ENCODE measurements at places on chromosomes 2 and 18.

DNA sequence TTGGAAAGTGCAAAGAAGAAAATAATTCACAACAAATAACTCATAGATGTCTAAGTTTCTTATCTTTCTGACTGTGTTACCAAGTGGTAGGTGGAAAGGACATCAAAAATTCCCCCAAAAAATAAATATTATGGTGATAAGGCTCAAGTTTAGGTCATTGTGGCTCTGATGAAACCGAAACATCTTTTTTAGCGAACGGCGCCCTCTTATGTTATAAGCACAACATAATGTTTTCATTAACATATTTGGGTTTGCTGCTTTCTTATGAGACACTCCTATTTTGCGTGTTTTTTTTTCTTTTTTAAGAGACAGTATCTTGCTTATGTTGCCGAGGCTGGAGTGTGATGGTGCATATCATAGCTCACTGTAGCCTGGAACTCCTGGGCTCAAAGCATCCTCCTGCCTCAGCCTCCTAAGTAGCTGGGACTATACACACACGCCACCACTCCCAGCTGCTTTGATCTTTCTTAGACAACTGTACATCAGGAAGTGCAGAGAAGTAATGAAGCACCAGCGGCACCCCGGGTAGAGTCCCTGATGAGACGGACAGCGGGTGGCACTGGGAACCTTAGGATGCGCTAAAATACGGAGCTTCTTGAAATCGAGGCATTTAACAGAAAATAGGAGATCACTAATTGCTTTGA, 38.5 kb upstream of the SLC35G4 start:
- DNase-seq = no peak

DNA sequence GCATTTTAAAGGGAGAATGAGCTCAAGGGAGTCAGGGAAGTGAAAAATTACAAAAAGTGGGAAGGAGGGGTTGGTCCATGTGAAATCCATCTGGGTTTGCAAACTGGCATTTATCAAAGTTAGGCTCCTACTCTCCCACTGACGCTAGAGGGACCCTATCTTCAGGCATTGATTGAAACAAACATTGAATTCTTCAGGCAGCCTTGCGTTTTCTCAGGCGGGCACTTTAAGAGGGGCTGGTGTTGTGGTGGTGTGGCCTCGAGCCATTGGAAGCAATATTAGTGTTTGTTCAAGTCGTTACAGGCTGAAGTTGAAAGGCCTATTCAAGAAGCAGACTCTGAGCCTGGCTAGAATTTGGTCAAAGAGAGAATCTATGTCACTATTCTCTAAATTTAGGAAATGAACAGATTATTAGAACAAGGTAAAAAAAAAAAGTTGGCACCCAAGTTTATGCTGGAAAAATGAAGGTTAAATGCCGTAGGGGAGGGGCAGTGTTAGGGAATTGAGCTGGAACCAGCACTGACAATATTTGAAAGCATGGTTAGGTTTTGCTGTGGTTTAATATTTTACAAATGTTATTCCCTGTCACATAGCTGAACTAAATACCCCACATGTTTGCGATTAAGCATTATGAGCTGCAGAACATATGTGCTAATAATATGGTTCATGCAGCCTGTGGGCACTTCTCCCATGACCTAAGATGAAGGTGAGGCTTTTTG, 36.8 kb downstream of the STON1 start:
- DNase-seq = no peak

- no peak for DNase-seq
Measured at GRCh38 chr2:98205889-98206288, 118.9 kb downstream of the VWA3B start.

GRCh38 chr2:38201784-38202183, 125.8 kb upstream of the CYP1B1 start:
- no peak for DNase-seq

DNA sequence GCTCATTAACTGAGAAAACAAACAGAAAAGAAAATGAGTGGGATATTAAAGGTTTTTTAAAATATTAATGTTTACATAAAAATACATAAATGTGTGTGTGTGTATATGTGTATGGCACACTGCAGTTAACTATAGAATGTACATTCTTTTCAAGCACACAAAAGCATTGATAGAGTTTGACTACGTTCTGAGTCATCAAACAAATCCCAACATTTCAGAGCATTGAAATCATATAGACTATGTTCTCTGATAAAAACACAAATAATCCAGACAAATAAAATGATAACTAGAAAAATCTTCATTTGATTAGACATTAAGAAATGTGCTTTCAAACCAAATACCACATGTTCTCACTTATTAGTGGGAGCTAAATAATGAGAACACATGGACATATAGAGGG, 84.3 kb upstream of the CELF4 start:
- DNase-seq = no peak

DNA sequence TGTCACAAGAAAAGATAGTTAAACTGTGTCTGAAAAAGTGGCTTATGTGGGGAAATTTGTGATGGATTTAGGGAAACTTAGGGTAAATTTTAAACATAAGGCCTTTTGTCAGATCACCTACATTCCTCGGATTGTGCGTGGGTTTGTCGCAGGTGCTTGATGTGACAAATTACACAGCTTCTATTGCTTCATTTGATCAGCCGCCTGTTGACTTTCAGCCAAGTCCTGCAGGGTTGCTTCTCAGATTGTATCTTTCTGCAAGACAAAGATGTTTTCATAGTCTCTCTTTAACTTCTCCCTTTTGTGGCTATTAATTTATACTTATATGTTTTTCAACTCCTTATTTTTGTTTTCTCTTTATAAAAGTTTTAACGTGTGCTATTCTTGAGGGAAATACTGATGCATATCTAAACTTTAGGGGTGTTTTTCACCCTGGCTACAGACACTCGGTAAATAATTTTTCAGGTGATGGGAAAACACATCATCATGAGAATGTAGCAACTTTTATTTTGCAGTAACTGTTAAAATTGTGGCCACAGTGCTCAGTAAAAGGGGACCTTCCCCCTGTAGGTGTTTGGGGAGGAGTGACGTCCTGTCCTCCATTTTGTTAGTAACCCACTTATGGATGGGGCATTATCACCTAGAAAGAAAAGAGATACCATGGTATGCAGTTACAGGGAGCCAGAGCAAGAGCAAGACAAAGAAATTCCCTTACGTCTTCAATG, 31.4 kb downstream of the GALM start:
- no peak for DNase-seq

GRCh38 chr2:3430740-3431490, 51.4 kb downstream of the TRAPPC12 start:
- DNase-seq = no peak

- no peak for DNase-seq
Measured at GRCh38 chr2:154449951-154450658, 248.4 kb upstream of the KCNJ3 start.
